RPMI7951 (cell line): ENCODE measurements at places on chromosomes 7 and 10. TPM values are rescaled to one million over a fixed set of nuclear protein-coding genes. Genes with fewer than 3 reads are reported as not detected.

GRCh38 chr10:120342115-120342714, 114.8 kb upstream of the PLPP4 start:
- no peak for DNase-seq

DNA sequence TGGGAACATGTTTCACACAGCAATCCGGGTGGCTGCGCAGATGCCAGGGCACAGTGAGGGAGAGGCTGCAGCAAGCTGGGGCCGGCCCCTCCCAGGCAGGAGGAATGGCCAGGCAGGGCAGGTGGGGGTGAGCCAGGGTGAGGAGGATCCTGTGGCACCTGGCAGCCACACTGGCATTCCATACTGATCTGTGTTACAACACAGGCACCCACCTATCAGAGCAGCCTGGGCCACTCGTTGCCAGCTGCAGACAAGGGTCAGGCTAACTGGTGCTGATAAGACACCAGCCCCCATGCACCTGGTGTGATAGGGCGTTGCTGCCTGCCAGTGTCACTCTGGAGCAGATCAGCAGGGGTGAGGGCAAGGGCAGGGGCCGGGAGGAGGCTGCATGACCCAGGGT, 16.6 kb upstream of the RET start:
- no peak for DNase-seq

DNA sequence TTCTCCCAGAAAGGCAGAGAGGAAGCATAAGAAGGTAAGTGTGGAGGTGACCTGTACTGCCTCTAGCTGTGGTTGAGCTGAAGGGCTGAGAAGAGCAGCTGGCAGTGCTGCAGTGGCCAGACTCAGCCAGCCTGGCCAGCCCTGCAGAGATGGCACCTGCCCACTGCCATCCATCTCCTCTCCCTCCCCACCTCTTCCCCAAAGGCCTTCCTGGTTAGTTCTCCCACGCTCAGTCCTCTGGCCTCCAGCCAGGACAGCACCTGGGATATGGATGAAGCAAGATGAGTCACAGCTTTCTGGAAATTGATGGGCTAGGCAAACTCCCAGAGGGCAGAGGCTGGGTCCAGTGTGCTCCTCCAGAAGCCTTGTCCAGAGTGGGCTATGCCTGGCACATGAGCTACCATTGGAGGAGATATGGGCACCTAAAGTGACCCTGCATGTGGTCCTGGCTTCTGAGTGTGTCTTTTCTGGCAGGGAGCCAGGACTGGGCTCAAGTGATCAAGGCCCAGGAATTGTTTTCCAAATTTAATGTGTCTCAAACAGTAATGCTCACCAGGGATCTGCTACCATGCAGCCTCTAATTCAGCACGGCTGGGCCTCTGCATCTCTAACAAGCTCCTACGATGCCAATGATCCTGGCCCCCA, 81.0 kb upstream of the CACUL1 start:
- peak; percentile 49 for DNase-seq

DNA sequence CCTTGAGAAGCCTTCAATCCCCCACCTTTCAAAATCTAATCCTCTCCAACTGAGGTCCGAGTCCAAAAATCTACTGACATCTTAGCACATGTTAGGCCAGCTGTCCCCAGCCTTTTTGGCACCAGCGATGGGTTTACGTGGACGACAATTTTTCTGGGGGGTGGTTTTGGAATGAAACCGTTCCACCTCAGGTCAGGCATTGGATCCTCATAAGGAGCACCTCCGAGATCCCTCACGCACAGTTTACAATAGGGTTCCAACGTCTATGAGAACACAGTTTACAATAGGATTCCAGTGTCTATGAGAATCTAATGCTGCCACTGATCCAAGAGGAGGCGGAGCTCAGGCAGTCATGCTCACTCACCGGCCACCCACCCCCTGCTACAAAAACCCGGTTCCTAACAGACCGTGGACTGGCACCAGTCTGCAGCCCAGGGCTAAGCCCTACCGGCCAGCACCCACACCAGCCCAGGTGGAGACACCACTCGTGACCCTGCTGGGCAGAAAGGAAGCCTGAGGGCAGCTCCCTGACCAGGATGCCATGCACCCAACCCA, 107.6 kb downstream of the DIP2C start:
- no peak for DNase-seq

The GSDME gene
- 20.2 and 24.9 TPM in 2 replicates for total RNA-seq

DNA sequence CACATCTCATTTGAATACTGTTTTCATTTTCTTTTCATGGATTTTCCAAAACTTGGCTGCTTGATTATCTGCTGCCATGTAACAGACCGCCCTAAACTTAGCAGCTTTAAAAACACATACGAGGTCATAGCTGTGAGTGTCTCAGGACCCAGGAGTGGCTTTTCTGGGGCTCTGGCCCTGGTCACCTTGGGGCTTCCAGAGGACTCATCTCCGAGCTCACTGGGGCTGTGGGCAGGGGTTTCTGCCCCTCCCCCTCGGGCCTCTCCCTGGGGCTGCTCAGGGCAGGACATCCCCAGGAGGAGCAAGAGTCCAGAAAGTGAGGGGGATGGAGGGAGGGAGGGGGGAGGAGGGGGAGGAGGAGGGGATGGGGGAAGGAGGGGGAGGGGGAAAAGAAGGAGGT, 77.0 kb downstream of the NKX6-2 start:
- no peak for DNase-seq

DNA sequence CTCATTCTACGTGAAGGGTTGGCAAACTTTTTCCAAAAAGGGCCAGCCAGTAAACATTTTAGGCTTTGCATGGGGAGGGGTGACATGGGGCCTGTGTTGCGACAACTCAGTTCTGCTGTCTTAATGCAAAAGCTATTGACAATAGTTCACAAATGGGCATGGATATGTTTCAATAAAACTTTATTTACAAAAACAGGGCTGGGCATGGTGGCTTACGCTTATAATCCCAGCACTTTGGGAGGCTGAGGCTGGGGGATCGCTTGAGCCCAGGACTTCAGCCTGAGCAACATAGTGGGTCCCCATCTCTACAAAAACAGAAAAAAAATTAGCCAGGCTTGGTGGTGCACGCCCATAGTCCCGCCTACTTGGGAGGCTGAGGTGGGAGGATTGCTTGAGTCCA, 141.1 kb downstream of the SVIL start:
- DNase-seq: no peak

DNA sequence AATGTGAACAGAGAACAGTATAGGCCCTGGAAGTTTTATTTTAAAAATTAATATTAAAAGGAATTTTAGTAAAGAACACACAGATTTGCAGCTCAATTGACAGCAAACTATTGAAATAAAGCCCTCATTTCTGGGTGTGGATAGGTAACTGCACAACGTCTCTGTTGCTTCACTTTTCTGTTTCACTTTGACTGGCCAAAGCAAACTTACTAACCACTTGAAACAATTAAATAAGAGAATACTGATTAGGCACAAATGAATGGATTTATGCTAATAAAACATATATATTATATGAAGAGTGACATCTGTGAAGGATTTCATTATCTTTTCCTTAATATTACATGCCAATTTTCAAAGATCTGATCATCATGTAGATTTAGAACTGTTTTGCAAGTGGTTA, 11.9 kb downstream of the ZNF804B start:
- DNase-seq: no peak

The LRRC17 gene
- total RNA-seq: 48.8 and 54.3 TPM in 2 replicates

The ASCC1 gene
- total RNA-seq: 33.3 and 40.3 TPM in 2 replicates

The FGL2 gene
- total RNA-seq: 0.20 TPM in 1 of 2 replicates, not detected in the other

DNA sequence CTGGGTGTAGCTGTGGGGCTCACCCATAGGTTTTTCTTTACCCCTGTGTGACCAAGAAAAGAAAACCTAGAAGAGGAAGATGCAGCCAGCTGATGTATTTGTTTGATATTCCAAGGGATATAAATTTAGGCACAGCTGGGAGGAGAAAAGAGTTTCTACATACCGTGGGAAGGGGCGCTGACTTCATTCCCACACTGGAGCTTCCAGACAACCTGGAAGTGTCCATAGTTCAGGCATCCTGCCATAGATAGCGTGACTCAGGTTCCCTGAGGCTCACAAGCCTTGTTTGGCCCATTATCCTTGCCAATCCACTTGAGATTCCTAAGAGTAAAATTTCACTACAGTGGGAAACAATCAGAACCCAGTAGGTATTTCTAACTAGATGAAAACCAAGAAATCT, 371.7 kb upstream of the NRP1 start:
- DNase-seq: peak; percentile 99

The MAGI2 gene
- total RNA-seq: 1.1 and 1.4 TPM in 2 replicates

GRCh38 chr7:81707966-81708365, 61.9 kb downstream of the HGF start:
- no peak for DNase-seq

DNA sequence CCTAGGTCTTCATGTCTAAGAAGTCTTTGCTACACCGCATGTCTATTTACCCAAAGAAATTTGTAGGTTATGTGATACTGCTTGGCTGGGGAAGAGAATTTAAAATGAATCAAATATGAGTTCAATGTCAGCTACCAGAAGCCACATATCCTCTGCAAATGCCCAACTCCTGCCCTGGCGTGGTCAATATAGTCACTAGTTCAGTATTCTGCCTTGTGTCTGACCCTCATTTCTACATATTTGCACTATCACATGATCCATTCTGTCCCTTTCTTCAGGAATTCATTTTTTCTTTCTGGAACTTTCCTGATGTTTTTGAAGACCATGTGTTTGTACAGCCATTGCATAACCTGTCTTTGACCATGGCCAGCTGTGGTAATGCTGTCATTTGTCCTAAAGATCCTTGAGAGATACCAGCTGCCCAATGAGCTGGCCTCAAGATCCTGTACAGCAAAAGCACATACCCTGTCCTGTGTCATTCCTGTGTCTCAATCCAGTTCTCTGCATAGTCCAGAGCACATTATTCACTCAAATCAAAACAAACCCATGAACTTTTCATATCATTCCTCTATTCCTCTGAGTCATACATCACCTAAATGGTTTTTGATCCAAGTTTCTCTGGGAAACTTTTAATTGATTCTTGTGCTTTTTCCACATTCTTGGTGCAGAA, 524.5 kb downstream of the PARD3 start:
- DNase-seq: peak; percentile 79

The ADRA2A gene
- 0.10 and 0.24 TPM in 2 replicates for total RNA-seq

The COL17A1 gene
- 2.0 and 2.6 TPM in 2 replicates for total RNA-seq

The HMX2 gene
- total RNA-seq: 0.10 TPM in 1 of 2 replicates, not detected in the other

DNA sequence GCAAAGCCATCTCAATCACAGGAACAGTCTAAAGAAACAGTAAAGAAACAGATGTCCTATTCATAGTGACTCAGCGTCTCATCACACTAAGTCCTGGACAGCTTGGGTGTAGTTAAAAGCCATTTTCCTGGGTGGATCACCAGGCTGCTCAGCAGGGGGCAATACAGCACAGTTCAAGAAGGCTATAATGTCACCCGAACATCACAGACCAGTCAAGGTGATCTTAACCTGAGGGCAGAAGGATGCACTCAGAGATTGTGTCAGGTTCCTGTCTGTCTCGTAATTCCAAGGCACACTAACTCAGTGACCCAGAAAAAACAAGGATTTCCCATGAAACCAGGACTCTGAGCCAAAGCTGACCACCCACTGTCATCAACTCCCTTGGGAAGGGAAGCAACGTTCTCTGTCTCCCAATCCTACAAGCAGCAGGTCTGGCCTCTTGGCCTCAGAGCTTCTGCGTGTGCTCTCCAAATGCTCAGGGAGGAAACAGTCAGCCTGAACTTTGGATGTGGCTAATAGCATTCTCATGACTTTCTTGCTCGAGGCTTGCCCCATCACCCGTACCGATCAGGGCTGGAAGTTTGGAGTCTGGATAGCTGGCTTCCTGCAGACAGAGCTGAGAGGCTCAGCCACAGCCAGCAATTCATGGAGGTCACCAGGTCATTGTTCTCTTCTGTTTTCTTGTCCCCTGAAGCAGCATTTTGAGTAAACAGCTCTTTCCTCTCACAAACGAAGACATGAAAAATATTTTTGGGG, 90.4 kb upstream of the FAM171A1 start:
- DNase-seq: peak; percentile 97

DNA sequence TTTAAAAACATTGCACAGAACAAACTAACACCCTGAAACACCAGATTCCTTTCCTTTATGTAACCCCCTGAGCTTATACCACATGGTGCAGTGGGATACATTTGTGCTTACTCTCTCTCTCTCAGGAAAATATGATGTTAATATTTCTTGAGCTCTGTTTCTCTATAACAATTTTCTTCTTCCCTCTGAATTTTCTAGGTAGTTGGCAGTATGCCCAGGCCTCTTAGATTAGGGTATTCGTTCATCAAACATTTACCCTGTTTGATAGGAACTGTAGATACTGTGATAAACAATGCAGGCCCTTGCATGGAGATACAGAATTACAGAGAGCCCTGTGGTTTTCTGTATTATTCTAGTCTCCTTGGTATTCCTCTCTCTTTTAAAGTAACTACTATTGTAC, 567.8 kb downstream of the IPMK start:
- DNase-seq: no peak

DNA sequence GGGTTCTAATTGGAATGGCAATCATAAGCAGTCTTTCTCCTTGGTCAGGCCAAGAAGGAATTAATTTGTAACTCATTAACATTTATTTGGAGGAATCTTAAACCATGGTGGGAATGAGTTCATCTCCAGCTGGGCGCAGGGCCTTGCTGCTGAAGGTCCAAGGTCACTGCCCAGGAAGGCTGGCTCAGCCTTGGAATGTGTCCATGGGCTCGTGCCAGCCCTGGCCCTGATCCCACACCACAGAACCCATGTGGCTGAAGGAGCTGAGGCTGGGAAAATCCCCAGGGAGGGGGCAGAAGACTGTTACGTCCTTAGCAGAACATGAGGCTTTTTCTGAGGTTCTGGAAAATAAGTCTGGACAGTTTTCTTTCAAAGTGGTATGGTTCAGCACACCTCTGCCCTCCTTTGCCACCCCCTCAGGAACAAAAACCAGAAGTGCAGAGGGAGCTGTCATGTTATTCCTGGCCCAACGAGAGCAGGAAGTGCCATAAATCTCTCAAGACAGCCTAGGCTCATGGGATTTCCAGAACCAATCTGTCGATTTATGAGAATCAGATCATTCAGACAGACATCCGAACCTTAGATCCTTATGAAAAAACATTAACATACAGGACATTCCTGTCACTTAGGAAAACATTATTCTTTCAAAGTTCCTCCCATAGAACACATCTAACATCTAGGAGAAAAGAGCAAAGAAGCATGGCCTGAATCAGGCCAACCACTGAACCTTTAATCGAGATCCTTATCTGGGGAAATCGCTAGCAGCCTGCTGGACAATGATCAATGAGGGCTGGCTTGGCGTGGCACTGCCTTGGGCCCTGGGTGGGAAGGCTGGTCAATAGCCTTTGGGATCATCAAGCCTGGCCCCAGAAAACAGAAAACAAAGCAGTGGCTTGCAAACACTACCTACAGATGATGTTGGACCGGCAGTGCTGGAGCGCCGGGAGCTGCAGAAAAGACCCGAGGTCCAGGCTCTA, 134.3 kb downstream of the TAX1BP1 start:
- DNase-seq: peak; percentile 85

The POR gene
- total RNA-seq: 33.3 and 34.8 TPM in 2 replicates
